WTC11 (cell line): ENCODE measurements at places on chromosomes 5 and 9.

DNA sequence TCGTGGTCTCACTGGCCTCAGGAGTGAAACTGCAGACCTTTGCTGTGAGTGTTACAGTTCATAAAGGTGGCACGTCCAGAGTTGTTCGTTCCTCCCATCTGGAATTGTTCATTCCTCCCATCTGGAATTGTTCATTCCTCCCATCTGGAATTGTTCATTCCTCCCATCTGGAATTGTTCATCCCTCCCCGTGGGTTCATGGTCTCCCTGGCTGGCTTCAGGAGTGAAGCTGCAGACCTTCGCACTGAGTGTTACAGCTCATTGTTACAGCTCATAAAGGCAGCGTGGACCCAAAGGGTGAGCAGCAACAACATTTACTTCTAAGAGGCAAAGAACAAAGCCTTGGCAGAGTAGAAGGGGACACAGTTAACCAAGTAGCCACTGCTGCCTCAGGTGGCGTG lies 69.1 kb downstream of the GCNT1 start:
- no peak for DNase-seq

DNA sequence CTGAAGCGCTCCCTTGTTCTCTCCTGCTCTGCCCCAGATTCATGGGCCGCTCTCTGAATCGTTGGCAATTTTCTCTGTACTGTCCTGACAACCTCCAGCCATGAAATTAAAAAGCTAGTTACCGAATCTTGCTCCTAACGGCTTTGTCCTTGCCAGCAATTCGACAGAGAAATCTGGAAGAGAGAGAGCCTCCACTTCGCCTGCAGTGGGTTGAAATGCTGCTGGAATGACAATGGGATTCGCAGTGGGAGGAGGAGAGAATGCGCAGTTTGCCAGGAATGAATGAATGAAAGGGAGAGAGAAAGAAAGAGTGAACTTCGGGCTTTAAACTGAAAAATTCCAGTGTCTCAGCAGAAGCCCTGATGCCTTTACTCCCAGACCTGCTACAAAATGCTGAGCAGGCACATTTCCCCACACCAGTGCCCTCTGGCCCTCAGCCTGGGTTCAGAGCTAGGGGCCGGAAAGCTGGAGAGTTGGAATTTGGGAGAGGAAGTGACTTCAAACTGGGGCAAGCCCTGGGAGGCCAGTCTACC lies 11.5 kb upstream of the BOD1 start:
- no peak for DNase-seq

- DNase-seq: no peak
Measured at GRCh38 chr5:139062910-139063663, 135.1 kb downstream of the SIL1 start.

- no peak for DNase-seq
Measured at GRCh38 chr9:117687532-117687931, 16.7 kb upstream of the TLR4 start.
